ENCODE measurements at places on chromosomes 2 and 18.

GRCh38 chr2:146927080-146927711 lies 917.6 kb upstream of the ACVR2A start:
- DNase-seq, result no peak

DNA sequence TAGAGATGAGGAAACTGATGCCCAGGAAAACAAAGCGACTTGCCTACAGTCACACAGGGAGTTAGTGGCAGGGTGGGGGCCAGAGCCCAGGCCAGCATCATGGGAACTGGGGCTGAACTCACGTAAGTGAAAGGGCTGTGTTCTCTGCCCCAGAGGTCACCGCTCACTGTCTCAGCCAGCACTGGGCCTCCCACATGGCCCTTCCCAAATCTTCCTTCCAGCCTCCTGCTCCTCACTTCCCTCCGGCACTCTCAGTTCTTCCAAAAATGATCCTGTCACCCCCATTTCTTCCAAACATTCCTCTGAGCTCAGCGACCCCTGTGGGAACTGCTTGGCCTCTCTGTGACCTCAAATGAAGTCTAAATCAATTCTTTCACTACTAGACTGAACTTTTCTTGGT lies 90.5 kb upstream of the TMEM247 start:
- DNase-seq, result no peak

DNA sequence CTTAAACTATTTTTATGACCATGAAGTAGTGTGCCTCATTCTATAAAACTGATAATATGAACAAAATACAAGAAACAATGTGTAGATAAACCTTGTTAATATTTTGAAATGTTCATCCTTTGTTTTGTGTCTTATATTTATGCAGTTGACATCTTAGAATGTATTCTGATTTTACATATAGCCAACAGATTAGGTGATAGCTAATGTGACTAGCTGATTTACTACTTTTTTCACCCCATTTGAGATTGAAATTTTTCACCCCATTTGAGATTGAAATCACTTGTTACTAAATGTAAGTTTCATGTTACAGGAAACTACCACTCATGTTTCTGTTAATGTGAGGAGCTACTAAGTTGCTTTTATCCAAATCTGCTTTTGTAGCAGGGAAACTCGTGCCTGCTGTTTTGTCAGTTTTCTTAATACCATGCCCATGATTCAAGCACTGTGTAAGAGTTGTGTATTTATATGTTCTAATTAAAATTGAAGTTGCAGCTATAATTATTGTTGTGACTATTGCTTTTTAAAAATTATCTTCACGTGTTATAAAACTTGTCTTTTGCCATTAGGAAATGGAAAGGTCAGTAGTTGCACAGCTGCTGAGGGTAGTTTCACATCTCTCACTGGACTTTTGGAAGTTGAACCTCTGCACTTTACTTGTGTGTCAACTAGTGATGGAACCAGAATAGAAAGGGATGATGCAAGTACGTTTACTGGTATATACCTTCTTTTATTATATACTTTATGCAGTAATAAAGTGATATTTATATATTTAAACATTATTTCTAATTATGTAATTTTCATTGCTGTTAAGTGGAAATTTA lies 96.6 kb downstream of the BIRC6 start:
- no peak for DNase-seq

DNA sequence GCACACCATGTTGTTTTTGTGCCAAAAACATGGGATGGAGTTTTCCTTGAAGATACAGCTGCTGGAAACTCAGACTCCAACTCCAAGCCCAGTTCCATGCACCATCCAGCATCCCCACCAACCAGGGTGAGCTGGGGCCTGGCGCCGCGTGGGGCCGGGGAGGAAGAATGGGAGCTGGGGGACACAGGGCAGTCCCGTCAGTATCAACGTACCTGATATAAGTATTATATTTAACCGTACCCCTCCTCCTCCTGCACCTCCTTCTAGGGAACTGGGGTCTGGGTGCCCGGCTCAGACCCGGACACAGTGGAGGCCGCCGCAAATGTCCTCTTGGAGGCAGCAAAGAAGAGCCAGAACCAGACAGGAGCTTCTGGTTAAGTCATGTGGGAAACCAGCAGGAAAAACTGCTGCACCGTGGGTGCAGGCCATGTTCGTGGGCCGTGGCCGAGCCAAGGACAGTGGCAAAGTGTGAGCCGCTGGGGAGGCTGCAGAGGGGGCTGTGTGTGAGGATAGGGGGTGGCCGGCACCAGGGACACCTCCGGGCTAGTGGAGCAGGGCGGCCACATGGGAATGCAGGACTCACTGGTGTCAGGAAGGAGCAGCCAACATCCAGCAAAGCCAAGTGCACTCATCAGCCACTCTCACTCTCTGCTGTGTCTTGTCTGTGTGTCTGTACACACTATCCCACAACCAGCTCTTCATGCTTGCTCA lies 112.6 kb downstream of the TMEM18 start:
- no peak for DNase-seq

- DNase-seq, result no peak
Observed at GRCh38 chr2:72994991-72995380, 76.5 kb downstream of the SFXN5 start.

- no peak for DNase-seq
Observed at GRCh38 chr2:218856167-218856895, 3.3 kb upstream of the WNT6 start.

GRCh38 chr2:58709274-58709673 lies 468.1 kb upstream of the FANCL start:
- DNase-seq, result no peak

DNA sequence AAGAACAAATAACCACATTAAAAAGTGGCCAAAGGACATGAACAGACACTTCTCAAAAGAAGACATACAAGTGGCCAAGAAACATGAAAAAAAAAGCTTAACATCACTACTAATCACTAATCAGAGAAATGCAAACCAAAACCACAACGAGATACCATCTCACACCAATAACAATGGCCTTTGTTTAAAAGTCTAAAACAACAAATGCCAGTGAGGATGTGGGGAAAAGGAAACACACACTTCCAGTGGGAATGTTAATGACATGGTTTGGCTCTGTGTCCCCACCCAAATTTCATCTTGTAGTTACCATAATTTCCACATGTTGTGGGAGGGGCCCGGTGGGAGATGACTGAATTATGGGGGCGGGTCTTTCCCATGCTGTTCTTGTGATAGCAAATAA lies 147.1 kb downstream of the GALNT1 start:
- no peak for DNase-seq

GRCh38 chr18:59414111-59414653 lies 55.1 kb upstream of the LMAN1 start:
- DNase-seq, result no peak

DNA sequence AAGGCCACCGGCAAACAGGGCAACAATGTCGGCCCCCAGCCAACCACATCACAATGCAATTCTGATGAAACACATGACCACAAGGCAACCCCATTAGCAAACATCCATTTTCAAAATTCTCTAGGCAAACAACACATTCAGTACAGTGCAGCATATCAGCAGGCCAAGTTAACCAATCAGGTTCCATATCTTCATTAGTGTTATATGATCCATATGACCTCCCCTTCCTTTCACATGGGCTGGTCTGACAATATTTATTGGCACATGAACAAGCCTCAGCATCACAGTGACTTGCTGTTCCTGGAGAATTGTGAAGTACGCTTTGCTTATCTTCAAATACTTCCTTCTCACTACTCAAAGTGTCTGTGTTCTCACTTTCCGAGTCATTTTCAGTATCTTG lies 19.8 kb downstream of the RNF103 start:
- DNase-seq, result no peak

DNA sequence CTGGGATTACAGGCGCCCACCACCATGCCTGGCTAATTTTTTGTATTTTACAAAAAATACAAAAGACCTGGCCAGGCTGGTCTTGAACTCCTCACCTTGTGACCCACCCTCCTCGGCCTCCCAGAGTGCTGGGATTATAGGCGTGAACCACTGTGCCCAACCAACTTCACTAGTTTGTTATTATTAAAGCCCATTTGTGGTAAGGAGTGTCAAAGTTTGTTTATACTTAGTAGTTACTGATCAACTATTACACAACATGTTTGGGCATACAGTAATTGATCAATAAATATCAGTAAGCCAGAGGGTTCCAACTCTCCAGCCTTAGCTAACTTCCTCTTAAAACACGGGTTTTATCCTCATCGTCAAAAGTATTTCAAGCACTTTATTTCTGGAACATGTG lies 67.5 kb upstream of the ZNG1B start:
- DNase-seq, result no peak

DNA sequence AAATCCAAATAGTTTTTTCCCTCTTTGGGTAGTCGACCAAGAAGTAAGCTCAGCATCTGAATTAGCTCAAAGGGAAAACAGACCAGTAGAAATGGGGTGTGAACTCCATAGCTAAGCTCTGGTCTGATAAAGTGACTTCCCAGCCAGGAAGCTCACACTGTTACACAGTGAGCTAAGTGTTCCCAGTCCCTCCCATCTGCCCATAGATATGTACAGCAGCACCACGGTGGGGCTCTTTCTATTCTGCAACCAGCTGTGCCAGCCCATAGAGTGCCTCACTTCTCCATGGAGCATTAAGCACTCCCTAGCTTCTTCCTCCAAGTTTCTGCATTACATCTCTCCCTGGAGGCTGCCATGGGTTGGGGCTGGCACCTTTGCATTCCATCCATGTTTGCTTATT lies 27.6 kb upstream of the NEMP2 start:
- DNase-seq, result no peak

DNA sequence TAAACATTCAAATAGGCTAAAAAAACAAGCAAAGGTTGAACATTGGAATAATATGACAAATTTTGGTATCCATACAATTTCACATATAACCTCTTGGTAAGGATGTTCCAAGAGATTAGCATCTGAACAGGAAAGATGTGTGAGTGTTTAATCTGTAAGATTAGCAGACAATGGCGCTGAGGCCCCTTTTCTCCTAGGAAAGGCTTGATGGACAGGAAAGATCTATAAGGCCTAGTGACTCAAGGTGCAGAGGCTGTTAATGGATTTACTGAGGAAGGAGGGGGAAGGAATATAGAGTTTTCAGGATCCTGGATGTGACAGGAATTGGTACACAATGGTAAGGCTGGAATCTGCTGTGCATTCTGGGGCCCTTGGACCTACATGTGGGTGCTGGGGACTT lies 48.1 kb upstream of the SMAD2 start:
- no peak for DNase-seq

DNA sequence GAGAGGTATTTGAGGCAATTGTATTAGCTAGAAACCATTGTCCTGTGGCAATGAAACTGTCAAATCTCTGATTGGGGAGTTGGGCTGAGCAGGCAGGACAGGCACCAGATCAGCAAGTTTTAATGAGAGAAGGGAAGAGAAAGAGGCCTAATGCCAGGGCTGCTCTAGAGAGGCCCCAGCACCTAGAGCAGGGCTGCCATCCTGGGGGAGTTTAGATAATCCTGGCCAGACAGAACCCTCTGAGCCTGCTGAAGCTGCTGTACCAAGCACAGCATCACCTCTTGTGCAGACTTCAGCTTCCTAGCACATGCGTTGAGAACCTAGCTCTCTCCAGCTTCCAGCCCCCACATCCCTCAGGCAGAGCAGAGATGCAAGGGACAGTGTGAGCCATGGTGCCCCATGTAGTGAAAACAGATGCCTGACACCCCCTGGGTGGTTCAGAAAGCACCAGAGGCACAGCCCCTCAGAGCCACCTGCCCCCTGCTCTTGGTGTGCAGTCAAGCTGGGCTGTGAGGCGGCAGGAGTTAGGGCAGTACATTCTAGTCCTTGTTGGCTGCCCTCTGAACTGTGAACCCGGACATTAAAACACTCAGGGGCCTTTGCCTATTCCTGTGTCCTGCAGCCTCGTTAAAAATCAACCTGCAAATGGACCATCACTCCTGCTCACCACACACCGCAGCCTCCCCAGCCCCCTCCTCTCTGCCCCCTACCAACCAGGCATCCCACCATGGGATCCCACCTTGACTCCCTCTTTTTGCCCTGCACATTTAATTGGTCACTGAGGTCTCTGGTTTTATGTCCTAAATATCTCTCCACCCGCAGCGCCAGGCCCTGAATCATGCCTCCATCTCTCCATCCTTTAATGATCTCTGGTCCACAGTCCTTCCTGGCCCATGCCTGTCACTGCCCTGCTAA lies 52.7 kb downstream of the ADD2 start:
- DNase-seq, result no peak

DNA sequence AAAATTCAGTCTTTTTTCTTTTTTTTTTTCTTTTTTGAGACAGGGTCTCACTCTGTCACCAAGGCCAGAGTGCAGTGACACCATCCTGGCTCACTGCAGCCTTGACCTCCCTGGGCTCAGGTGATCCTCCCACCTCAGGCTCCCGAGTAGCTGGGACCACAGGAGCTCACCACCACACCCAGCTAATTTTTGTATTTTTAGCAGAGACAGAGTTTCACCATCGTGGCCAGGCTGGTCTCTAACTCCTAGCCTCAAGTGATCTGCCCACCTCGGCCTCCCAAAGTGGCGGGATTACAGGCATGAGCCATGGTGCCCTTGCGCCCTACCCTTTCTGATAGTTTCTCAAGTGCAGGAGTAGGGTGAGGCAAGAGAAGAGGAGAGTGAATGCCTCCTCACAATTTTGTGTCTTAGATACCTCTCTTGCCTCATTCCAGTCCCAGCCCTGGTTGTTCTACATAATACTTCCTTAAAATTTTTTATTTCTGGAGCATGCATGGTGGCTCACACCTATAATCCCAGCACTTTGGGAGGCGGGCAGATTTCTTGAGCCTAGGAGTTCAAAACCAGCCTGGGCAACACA lies 68.2 kb upstream of the CAB39 start:
- no peak for DNase-seq

DNA sequence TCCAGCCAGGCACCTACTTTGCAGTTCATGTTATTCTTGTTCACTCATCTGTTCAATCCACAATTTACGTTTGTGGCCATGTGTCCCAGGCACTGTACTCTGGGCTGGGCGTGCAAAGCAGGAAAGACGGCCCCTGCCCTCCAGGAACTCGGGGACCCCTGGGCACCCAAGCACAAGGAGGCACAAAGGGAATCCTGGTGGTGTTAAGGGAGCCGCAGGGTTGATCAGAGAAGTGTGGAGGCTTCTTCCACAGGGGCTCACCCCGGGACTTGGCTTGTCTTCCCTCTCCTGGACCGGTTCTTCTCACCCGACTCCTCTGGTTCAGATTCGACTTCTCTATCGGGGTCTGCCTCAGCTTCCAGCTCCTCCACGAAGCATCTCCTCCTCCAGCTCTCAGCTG lies 230.5 kb downstream of the BCL2 start:
- no peak for DNase-seq

- no peak for DNase-seq
Observed at GRCh38 chr2:185833864-185834263, 95.3 kb downstream of the FSIP2 start.

All from stimulated activated CD4-positive, alpha-beta T cell treated with anti-CD3 and anti-CD28 coated beads, TNF-alpha, amount 100 ng/mL, for 1 hour (primary cell).